Mammary epithelial cell (primary cell): ENCODE measurements at places on chromosomes 7 and 10.
A peak's percentile ranks its signal among the peaks of the same experiment; 100 is the strongest.

DNA sequence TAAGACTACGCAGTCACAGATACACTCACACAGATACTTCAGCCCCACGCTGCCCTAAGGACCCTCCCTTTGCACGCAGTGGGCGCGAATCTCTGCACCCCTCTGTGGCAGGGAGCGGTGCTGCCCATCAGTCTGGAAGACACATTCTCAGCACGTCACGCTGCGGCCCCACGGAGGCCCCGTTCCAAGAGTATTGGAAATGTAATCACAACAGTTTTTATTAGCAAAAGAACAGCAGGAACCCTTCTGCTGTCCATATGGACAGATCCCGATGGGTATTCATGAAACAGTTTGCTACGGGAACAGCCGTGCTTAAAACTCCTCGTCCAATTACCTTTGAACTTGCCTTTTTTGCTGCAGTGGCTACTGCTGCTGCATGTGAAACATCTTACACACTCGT lies 131.0 kb downstream of the RPS24 start:
- DNase-seq: no peak

- DNase-seq: no peak
Observed at GRCh38 chr7:138349841-138350700, 110.0 kb upstream of the TRIM24 start.

DNA sequence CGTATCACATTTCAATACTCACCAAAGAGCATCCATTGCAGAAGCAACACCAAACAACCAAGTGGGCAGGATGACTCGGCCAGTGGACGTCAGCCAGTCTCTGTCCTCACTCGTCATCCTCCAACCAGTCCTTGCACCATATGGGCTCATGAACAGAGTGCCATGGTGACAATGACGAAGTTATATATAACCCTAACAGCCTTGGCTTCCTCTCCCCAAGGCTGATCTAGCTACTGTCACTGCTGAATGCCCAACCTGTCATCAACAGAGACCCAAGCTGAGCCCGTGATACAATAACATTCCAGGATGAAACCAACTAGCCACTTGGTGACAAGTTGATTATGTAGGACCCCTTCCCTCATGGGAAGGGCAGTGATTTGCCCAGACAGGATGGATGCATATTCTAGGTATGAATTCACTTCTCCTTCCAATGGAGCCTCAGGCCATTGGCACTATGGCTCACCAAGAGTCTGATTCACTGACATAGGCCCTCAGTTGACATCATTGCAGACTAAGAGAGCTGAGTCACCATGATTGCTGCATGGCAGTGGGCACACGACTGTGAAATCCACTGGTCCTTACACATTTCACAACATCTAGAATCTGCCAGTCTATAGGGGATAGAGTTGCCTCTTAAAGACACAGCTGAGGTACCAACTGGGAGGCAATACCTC lies 26.3 kb upstream of the PPIF start:
- peak; percentile 99 for DNase-seq

DNA sequence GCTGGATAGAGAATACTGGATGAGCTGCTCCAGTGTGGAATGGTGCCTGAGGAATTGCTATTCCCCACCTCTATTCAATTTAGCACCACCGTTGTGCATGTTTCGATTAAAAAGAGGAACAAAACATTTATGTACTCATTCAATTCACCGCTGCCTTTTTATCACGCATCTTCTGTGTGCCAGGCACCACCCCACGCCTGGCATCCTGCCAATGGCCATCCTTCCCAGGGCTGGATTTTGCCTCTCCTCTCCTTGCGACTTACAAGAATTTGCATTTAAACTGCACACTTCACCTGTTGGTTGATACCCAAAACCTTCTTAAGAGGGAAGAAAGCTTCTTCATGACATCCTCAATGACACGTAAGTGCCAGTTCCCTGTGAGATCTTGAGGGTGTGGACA lies 110.2 kb upstream of the DPP6 start:
- DNase-seq: no peak

DNA sequence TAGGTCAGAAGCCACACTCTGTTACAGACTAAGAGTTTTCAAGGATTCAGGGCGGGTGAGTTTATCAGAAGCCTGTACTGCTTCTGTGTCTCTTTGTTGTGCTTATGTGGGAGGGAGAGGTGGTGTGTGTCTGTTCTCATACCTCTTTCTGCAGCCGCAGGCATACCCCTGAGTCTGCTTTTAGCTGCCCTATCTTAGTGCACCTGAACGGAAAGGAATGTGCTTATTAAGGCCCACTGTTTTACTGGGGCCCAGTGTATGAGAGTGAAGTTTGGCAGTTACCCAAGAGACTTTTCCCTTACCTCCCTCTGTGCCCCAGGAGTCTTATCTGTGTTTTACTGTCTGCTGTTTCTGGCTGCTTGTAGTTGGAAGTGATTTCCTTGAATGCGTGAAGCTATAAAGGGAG lies 104.3 kb downstream of the TYW1 start:
- no peak for DNase-seq

DNA sequence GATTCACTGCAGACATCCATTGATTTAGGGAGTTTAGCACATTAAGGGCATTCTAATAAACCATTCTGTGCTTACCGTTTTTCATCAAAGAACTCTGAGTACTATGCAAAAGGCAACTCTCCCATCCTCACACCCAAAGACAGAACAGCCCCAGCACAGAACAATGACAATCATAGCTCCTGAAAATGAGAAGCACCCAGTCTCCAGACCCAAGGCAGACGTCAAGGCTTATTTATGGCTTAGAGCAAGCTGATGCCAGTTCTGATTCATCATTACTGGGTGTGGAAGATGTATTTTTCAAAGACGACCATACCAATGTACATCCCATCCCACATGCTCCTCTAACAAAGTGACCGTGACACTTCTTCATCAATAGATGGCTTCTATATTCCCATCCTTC lies 67.6 kb downstream of the OSBPL3 start:
- DNase-seq: no peak

- DNase-seq: no peak
Observed at GRCh38 chr7:158124671-158125079, 462.9 kb downstream of the PTPRN2 start.
